ENCODE measurements at places on chromosomes 3 and 15. TPM values are rescaled to one million over a fixed set of nuclear protein-coding genes. Genes with fewer than 3 reads are reported as not detected.

DNA sequence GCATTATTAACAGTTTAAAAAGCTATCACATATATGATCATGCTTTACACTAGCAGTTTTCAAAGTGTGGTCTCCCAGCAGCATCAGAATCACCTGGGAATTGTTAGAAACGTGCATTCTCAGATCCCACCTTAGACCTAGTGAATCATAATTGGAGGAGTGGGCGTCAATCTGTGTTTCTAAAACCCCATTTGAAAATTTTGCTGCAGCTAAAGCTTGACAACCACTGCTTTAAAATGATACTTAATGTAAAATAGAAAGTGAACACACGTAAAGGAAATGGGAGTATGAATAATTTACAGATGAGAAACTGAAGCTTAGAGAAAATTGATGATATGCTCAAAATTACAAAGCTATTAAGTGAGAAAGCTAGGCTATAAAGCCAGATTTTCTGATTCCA is 62.3 kb downstream of the SLC9C1 start:
- DNase-seq, result no peak

DNA sequence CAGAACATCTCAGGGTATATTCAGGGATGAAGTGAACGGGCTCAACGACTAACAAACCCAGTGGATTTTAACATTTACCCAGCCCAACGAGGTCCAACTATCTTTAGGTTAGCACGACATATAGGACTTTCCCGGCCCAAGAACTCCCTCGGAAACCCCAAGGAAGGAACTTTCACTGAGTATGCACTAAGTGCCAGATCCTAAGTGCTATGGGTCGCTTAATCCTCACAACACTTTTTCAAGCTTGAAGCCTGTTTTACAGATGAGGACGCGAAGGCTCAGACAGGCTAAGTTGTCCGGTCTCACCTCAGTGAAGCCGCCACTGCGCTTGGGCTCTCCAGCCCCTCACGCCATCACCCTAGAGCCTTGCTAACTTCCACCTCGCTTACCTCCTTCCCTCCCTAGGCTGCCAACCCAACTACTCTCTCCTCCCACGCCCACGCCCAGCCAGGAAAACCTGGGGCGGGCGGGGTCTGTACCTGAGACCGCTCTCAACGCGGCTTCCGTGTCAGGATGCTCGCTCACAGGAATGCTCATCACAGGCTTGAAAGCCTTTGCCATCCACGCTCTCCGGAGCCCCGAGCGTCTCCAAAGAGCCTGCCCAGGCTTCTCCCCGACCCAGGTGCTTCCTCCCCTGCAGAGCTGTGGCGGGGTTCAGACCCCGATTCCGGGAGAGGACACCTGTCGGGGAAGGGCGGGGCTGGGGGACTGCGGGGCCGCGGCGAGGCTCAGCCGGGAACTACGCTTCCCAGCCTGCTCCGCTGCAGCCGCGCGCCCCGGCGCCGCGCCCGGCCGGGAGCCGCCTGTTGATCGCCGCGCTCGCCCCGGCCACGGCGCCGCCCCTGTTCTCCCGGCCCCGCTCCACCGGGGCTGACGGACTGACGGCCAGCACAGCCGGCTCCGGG is at the start of gene TMOD2:
Gene TMOD2 (plus strand): TSS at position 806 of the 905 bp plus-strand sequence. CDS start 14,845 bp downstream, outside the sequence.
- peak; percentile 38 for DNase-seq

- DNase-seq, result no peak
These were observed 7.0 kb downstream of the RASL12 start for GRCh38 chr15:65060641-65061397.

DNA sequence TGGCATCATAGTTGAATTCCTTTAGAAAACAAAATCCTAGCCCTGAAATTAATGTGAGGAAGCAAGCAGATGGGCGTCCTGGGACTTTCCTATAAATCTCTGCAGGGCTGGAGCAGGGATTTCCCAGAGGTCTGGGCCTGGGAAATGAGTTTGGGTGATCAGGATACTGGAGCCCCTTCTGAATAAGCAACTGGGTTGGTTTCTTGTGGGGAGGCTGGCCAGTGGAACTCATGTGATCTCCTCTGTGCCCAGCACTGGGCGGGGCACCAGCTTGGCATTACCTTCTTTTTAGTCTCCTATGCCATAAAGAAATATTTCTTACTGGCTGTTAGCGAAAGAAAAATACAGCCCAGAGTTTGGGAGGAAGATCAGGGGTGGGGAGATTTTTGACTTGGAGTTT is 1.7 kb downstream of the THSD4 start:
- no peak for DNase-seq

PROS1 gene
- total RNA-seq, result not detected

BSN gene
- total RNA-seq, result 0.08 TPM

GRCh38 chr3:135966962-135967274 is 1.4 kb downstream of the PPP2R3A start:
- no peak for DNase-seq

DNA sequence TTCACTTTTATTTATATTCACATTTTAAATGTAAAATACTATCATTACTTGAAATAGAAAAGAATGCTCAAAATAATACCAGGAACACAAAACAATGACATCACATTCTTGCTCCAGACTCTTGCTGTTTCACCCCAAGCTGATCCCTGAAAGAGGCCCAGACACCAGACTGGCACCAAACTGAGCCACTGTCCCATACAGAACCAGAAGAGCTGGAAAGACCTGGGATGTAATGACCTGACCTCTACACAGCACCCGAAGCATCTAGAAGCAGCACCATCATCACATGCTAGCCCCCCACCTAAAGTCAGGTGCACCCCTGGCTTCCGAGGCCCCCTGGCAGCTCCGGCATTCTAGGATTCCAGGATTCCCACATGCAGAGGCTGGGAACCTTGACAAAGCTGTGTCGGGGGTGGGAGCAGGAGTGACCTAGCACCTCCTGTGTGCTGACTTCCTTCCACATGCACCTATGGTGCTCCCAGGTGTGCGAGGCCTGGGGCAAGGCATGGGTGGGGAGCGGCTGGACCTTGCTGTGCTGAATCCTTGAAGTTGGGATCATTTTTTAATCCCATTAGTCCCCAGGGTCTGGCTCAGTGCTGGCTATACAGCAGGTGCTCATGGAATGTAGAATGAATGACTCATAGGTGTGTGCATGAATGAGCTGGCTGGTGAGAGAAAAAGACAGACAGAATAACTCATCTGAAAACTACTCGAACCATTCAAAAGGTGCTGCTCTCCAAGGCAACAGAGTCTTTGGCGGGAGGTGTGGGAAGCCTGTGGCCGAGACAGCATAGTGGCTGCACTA is 144.7 kb upstream of the IQSEC1 start:
- no peak for DNase-seq

SLC22A14 gene
- total RNA-seq, result not detected

DNA sequence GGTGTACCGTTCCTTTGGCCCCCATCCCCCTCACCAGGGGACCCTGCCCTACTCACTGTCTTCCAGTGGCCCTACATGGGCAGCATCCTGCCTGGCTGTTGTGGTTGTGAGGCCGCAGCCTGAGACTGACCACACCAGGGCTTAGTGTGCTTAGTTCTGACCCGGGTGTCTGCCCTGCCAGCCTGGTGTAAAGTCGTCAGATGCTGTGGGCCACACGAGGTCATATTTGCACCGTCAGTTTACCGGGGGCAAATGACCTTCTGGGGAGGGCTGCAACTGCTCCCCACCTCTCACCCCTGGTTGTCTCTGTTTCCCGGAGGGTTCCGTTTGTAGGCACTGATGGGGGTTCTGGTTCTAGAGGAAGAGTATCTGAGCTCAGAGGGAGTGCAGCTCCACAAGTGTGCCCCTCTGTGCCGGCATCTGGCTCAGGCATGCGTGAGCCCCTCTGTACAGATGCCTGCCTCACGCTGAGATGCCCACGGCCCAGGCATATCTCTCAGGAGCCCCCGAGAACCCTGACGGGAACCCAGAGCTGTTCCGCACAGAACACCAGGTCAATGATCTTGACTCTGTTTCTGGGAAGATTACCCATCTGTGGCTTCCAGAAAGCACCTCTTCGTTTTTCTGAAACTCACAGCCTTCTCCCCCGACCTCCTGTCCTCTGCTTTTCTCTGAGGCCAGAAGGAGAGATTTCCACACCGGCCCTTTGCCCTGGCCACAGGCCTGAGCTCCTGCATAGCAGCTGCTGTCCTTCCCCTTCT is 19.2 kb downstream of the KLF13 start:
- no peak for DNase-seq

GRCh38 chr3:169771497-169772304 is 1.5 kb upstream of the MYNN start:
- peak; percentile 46 for DNase-seq

DNA sequence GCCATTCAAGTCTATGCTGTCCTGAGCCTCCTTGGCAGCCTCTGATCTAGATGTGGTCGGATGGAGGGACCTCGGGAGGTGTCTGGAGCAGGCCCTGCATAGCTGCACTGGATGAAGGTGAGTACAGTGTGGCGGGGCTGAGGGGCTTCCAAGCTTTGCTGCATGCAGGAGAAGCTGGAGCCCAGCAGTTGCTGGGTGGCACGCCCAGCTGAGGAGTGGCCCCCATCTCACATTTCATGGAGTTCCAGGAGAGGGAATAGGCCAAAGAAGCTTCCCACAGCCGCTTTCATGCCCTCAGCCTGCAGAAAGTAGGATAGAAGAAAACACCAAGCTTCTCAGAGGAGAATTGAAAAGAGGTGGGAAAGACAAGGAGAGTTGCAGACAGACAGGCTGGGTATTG is 48.3 kb upstream of the PRR20G start:
- no peak for DNase-seq

EAF2 gene
- 9.2 TPM for total RNA-seq

- DNase-seq, result no peak
These were observed 56.8 kb downstream of the PHLDB2 start for GRCh38 chr3:111915905-111916304.

DNA sequence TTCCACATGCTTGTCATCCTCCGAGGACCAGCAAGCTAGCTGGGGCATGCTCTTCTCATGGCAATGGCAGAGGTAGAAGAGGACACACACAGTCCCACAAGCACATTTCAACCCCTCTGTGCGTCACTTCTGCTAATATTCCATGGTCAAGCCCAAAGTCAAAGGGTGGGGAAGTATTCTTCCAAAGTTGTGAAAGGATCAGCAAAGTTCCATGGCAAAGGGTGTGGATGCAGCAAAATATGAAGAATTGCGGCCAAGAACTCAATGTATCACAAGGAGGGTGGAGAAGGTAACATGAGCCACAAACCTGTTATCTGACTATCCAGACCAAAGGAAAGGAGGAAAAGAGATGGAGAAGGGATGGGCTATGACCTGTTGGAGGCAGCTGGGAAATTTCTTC is 71.2 kb upstream of the SNRK start:
- no peak for DNase-seq

MESD gene
- total RNA-seq, result 19.5 TPM

DNA sequence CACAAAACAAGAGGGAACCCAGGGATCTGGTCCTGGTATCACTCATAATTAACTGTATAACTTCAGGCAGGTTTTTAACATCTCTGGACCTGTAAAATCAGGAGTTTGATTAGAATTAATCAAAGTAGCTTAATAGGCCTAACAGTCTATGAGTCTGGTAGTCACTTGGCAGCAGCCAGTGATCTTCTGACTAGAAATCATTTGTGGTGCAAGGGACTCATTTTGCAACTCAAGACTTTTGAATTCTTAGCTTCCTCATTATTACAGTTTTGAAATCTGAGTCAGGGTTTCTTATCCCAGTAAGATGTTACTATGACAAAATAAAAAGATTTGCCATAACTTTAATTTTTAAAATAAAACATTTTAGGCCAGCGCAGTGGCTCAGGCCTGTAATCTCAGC is 70.8 kb downstream of the TMCC1 start:
- DNase-seq, result no peak

DNA sequence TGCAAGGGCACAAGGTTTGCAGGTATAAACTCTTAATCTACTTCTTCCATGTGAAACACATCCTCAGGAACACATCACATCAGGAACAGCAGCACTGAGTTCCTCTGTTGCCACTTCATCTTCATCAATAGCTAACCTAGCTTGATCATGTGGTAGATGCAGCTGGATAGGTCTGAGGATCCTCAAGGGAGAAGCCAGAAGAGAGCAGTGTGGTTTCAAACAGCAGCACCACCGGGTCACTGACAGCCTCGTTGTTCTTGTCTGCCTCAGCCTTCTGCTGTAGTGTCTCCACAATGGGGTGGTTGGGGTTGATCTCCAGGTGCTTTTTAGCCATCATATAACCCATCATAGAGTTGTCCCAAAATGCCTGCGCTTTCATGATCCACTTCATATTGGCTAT is 58.8 kb downstream of the ADAM10 start:
- DNase-seq, result no peak

GRCh38 chr3:48711727-48712126 is 5.3 kb downstream of the IP6K2 start:
- DNase-seq, result no peak

ISG20 gene
- 141 TPM for total RNA-seq

DNA sequence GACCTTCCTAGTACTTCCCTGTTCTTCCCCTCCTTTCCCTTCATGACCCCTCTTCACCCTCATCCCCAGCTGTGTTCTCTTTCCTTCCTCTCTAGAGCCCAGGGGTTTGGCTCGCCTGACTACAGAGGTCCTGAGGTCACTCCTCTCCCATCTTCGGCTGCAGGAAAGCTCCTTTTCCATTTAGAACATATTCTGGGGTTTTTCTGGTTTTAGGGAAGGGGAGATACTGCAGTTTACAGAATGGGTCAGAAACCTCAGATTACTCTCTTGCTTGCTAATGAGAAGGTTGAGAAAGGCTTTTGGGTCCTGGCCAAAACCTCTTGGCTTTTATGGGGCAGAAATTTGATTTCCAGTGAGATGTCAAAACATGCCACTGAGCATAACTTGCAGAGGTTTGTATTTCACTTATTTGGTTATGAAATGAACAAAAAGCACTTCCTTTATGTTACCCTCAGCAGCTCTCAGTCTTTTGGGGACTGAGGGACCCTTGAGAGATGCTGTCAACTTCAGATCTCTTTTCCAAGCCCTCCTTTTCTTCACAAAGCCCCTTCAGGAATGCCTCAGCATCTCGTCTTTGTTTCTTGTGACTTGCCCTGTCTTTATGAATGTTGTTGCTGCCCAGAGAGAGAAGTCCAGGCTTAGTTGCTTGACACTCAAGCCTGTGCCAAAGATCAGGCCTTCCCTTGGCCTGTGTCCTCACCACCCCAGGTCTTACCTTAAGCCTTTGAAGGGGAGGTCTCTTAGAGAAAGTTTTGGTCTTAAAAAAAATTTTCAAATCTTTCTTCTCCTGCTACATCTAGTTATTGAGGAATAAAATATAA is 121.7 kb upstream of the TPM1 start:
- no peak for DNase-seq

DNA sequence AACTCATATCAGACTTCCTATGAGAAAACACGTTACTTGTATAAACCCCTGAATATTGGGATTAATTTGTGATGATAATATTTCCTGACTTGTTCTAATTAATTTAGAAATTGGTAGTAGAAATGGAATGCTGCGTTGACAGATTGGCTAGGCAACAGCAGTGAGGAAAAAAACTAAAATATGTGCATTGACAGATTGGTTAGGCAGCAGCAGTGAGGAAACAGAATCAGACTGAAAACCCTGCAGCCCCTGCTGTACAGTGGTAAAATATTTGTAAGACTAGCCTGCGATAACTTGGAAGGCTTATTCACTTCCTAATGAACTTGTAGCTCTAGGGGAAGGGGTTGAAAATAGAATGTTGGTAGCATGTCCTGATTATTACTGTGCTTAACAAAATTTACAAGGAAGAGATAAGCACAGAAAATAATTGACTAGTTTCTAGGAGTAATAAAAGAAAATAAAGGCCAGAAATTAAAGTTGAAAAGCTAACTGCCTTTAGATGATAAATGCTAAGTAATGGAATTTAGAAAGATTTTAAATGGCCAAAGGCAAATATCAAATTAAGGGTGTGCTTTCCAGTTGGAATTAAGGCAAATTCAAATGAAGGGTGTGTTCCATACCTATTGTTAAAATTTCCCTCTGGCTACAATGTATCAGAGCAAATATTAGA is 29.9 kb upstream of the IL16 start:
- no peak for DNase-seq

GRCh38 chr3:189132839-189133238 is 38.9 kb upstream of the TPRG1 start:
- DNase-seq, result no peak

- DNase-seq, result no peak
These were observed 51.0 kb downstream of the CACNA2D3 start for GRCh38 chr3:54173371-54173770.

Measured in T-cell (primary cell).